ENCODE measurements at places on chromosomes 4 and X.
A peak's percentile ranks its signal among the peaks of the same experiment; 100 is the strongest.

DNA sequence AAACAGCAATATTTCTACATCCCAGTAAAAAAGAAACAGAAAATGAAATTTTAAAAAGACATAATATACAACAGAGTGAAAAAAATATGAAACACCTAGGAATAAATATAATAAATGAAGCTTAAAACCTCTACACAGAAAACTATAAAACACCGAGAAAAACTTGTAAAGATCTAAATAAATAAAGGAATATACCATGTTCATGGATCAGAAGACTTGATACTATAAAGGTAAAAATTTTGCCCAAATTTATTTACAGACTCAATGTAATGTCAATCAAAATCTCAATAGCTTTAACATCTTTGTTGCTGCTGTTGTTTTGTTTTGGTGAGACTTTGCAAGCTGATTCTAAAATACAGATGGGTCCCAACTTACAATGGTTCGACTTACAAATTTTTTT lies 5.7 kb downstream of the TBC1D9 start:
- no peak for DNase-seq

GRCh38 chr4:26252349-26253025 lies 68.3 kb upstream of the RBPJ start:
- DNase-seq, result no peak

GRCh38 chr4:16685536-16685935 lies 212.9 kb downstream of the LDB2 start:
- DNase-seq, result peak; percentile 82

GRCh38 chrX:120755066-120755846 lies 120.4 kb downstream of the CT47B1 start:
- DNase-seq, result no peak
